ENCODE measurements at places on chromosomes 2 and 18.

GRCh38 chr2:107323946-107324565 lies 438.1 kb upstream of the ST6GAL2 start:
- DNase-seq = no peak

- DNase-seq = no peak
Measured at GRCh38 chr2:103815731-103816130, 1038.2 kb upstream of the POU3F3 start.

GRCh38 chr2:167955264-167955906 lies 292.0 kb downstream of the STK39 start:
- no peak for DNase-seq

- no peak for DNase-seq
Measured at GRCh38 chr2:85095094-85095493, 38.1 kb upstream of the TCF7L1 start.

DNA sequence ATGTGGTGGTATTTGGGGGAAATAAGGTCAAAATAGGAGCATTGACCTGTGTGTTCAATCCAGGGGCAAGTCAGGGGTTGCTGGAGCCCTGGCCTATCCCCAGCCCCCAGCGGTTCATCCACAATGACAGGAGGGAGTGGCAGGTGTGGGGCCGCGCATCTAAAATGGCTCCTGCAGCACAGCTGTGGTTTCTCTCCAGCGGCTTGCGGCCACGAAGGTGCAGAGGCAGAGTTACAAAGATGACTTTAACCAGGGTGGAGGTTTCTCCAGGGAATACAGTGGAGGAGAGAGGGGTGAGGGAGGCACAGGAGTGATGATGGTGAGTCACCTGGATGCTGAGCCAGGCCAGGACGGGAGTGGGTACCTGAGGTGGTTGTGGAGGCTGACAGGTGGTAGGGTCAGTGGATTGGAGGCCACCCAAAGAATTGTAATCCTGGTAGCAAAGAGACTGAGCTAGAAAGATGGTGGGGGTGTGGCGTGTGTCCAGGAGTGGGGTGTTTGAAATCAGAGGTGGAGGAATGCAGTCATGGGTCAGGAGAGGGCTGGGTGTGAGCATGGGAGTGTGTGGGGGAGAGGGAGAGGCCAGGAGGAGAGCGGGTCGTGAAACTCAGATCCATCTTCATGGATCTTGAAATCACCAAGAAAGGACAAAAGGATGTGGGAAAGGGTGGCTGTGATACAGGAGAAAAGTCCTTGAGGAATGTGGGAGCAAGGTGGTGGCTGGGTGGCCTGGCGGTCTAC lies 83.2 kb downstream of the CTIF start:
- no peak for DNase-seq

GRCh38 chr18:80035997-80036396 lies 1.8 kb downstream of the RBFA start:
- DNase-seq = no peak

DNA sequence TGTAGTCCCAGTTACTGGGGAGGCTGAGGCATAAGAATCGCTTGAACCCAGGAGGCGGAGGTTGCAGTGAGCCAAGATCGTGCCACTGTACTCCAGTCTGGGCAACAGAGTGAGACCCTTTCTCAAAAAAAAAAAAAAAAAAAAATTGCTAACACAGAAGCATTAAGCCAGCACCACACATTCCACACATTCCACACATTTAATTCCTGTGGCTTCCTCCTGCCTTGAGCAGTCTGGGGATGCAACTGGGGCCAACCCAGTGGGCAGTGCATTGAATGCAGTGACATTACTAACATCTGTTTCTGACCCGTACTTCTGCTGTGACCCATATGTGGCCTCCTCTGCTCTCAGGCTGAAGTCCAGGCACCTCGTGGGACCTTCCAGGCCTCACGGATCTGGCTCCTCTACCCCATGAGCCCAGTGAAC lies 107.0 kb downstream of the BCL2L11 start:
- DNase-seq = no peak

DNA sequence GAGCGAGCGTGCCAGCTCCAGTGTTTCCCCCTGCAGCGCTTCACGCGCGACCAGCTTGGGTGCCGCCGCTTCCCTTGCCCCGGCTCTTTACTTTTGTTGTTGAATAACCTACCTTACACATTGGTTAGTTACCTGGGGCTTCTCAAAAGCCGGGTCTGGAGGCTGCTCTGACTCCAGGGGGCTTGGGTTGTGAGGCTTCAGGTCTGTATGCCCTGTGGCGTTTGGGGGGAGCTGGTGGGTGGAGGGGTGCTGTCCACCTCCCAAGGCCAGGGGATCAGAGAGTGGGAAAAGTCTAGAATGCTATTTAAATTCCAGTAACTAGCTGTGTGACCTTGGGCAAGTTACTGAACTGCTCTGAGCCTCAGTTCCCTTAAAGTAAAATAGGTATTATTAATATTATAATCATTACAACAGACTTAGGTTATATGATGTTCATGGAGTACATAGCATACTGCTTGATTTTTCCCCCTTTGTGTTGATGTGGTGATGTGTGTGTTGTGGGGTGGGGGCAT lies 770 bp downstream of the LYPD6B start:
- DNase-seq = no peak

DNA sequence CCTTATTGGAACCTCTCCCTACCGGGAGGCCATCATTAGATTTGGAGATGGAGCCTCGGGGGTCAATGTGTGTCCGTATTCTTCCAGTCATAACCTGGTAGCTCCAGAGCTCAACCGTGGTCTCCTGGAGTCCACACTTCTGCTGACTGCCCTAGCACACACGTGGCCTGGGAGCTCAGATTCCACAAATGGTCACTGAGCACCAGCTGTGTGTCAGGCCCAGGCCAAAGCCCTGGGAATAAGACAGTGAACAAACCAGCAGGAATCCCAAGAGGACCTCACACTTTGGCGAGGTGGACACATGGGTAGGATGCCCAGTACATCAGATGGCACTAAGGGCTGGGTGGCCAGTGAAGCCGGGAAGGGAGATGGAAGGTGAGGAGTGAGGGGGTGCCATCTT lies 15.5 kb downstream of the GYPC start:
- no peak for DNase-seq

- DNase-seq = no peak
Measured at GRCh38 chr2:11839916-11840315, 93.5 kb downstream of the LPIN1 start.

DNA sequence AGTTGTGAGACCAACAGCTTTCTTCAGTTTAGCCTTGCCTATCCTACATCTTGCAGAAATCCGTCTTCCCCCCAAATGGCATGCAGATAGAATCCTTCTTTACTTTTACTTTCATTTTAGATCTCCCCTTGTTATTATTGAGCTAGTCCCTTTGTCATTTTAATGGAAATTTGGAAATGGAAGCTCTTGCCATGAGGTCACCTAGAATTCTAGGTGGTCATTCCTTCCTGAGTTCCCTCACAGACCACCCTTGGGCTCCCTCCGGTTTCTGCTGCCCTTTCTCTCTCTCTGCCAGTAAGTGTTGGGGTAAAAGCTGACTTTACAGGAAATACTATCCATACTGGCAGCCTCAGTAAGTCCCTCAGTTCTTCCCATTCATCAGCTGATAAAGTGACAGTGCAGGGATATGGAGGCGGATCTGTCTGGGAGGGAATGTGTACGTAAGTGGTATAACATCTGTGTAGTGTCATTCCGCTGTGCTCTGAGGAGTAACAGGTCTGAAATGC lies 30.2 kb downstream of the ARHGAP25 start:
- DNase-seq = no peak

DNA sequence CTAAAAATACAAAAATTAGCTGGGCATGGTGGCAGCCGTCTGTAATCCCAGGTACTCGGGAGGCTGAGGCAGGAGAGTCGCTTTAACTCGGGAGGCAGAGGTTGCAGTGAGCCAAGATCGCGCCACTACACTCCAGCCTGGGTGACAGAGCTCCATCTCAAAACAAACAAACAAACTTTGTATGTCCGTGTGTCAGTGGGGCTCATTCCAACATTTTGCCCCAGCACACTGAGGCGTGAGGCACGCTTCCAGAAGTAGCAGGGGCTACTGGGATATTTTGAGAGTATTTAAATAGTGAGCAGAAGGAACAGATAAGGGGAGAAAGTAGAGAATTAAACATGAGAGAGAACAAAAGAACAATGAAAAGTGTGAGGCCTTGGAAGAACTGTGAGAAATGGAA lies 83.3 kb upstream of the TANK start:
- DNase-seq = no peak

DNA sequence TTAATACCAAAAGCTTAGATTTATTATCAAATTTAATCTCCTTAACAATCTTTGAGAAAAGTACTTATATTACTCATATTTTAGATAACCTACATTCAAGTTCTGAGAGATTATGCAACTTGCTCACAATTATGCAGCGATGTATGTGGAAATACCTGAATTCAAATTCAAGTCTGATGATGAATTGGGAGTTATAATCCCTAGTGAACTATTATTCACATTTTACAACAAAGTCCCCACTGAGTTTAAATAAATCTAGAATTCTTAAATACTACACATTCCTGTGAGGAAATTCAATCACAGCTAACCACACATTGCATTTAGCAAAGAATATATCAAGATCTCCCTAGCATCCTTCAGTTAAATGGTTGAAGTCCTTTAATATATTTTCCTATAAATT lies 278.4 kb downstream of the NOL4 start:
- DNase-seq = no peak

DNA sequence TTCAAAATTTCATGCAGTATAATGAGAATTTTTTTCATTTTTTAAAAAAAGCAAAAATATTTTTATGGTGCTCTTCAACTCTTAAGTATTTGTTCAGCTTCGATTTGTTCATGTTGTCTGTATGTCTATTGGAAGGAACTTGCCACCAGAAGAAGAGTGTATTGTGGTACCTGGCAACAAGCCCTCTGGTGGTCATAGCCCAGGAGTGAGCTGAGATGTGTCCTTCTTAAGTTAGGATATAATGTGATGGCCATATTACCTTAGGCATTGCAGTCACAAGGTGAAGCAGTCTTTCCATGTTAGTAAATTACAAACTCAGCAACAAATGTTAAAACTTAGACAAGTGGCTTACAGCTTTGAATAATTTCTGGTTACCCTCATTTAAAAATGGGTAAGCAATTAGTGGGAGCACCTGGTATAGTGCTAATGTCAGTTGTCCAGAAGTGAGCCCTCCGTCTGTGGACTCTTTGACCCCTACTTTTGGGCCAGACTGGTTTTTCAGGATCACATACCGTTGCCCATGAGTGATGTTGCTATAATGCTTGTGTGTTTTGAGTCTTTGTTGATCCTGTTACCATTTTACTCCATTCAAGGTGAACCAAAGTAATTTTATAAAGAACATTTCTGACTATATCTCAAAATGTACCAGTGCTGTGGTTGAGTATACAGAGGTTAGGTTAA lies 57.4 kb downstream of the MYO1B start:
- DNase-seq = no peak

DNA sequence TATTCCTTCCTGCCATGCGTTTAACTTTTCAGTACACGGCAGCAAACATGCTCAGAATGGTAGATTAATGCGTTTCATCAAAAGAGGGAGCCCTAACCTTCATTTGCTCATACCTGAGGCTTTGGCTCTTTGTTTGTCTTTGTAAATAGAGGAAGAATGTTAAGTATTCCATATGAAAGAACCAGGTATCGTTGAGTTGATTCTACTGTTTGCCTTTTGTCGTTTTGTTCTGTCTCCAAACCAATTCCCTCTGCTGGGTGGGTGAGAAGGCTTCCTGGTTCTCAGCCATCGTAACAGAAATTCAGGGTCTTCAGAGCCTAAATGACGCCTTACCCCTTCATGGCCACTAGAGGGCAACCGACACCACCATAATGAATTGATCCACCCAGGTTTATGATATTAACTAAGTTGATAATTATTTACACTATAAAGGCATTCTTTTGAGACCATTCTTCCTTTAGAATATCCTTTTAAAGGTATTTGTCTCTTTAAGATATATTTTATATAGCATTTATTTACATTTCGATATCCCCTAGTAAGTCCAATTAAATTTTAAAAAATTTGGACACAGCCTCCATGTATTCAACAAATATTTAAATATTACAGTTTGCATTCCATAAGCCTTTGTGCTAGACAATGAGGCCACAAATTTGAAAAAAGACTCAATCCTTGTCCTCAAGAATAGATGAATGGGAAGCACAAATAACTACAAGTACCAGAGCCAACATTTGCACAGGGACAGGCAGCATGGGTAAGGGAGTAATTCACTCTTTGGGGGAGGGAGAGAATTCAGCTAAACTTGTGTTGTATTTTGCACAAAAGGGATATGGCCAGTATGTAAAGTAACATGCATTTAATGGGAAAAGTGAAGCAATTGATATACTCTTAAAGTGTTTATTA lies 48.1 kb downstream of the TIMM21 start:
- DNase-seq = peak; percentile 29

GRCh38 chr2:204842661-204843485 lies 297.6 kb downstream of the PARD3B start:
- no peak for DNase-seq

- no peak for DNase-seq
Measured at GRCh38 chr2:208406474-208407451, at the start of gene PTH2R. Gene PTH2R, plus strand, starts transcription at chr2:208406792. Its CDS starts 252 bp downstream, at chr2:208407044.

DNA sequence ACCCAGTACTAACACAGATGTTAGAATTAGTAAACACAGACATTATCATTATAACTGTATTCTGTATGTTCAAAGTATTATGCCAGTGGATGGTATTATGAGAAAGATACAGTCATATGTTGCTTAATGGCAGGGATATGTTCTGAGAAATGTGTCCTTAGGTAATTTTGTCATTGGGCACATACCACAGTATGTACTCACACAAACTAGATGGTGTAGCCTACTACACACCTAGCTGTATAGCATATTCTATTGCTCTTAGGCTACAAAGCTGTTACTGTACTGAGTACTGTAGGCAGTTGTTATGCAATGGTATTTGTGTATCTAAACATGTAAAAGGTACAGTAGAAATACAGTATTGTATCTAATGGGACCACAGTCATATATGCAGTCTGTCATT lies 53.8 kb downstream of the GTF3C3 start:
- DNase-seq = no peak

- DNase-seq = no peak
Measured at GRCh38 chr2:152421521-152422370, 86.8 kb downstream of the FMNL2 start.

- DNase-seq = no peak
Measured at GRCh38 chr2:216217904-216218260, 108.7 kb downstream of the XRCC5 start.

GRCh38 chr2:22890132-22890531 lies 494.8 kb upstream of the KLHL29 start:
- DNase-seq = no peak

GRCh38 chr2:50694798-50695197 lies 337.1 kb downstream of the NRXN1 start:
- DNase-seq = no peak

All from activated T-cell treated with anti-CD3 and anti-CD28 coated beads for 4 hours (primary cell).